ENCODE measurements at places on chromosomes 5 and 9.

GRCh38 chr5:142283304-142283703, 41.5 kb downstream of the SPRY4 start:
- DNase-seq = no peak

- DNase-seq = no peak
These were observed 73.9 kb downstream of the ADAMTS2 start for GRCh38 chr5:179271428-179271734.

DNA sequence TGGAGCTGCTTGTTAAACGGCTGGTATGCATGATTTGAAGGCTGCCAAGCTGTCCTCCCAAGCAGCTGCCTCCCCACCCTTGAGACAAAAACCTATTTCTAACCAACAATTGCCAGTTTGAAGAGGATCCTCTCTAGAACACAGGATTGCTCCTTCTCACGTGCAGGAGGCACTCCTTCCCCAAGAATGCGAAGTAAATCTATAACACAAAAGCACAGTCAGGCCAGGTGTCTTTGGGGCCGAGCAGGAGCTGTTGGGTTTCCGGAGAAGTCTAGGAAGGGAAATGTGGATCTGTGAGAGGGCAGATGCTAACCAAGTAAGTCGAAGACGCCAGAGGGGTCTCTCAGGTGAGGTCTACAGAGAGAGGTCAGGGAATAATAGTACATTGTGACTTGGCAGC, 35.4 kb upstream of the GNPDA1 start:
- no peak for DNase-seq

- no peak for DNase-seq
These were observed 69.5 kb downstream of the GTF3C4 start for GRCh38 chr9:132739710-132740310.

DNA sequence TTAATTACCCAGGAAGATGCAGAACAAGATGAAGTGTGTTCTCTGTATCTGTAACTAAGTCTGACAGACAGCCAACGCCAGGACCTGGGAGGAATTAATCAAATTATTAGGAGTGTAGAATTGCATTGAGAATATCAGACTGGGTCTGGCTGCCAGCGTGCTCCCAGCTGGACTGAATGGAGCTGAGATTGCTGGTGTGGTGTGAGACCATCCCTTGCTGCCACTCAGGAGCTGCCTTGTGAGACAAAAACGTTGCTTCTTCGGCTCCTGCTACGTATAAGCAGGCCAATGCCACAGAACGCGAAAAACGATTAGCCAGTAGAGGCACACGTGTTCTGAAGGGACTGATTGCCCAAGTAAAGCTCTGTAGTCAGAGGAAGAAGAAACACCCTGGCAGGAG, 66.8 kb downstream of the AMBP start:
- no peak for DNase-seq

GRCh38 chr9:126057121-126057825, 269.4 kb upstream of the MVB12B start:
- DNase-seq = no peak

- no peak for DNase-seq
These were observed 26.5 kb downstream of the PPP2R2B start for GRCh38 chr5:146852089-146852488.

DNA sequence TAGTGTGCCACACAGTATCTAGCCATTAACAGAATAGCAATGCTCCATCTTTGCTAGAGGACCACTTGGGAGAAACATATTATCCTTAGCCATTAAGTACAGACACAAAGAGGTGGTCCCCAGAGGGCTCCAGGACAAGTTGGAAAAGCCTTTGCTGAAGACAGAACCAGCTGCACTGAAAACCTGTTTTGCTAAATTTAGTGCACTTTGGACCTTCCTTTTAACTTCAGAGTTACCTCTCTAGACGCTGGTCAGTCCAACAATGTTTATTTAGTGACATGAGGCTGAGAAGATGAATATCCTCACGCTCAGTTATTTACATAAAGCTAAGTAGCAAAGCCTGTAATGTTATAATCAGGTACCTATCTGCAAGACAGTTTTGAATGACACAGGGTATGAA, 265.0 kb upstream of the ZNF608 start:
- DNase-seq = no peak

GRCh38 chr9:88782931-88783710, 208.1 kb upstream of the S1PR3 start:
- DNase-seq = peak; percentile 49

GRCh38 chr5:44511596-44511995, 122.4 kb upstream of the FGF10 start:
- no peak for DNase-seq

DNA sequence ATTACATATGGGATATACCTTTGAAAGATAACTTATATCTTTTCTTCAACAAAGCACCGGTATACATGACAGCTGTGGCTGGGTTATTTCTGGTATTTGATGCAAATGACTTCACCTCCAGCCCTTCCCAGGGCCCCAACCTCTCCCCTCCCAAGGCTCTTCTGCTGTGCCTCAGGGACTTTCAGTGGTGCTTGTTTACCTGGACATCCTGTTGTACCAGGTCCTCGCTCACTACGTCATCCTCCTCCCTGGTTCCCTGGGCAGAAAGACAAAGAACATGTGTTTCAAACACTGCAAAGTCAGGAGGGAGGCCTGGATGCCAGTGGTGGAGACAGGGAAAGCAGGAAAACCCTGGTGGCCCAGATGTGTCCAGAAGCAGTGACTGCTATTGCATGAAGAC, 23.4 kb downstream of the ANXA6 start:
- DNase-seq = no peak

- DNase-seq = peak; percentile 55
These were observed 19.8 kb upstream of the NUDT12 start for GRCh38 chr5:103582364-103582763.

DNA sequence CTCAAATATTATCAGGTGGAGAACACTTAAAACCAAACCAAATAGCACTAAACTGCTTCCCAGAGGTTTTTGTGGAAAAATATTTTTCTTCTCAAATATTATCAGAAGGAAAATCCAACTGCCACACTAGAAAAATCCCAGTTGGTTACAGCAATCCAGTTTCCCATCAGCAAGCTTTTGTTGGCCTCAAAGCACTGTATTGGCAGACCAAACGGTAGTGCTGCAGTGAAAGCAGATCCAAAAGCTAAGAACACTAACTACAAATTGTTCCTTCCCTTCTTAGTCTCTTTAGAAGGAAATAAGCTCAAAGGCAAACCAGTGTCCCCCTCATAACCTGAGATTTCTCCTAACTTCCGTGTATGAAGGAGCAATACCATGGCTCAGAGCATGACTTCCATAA, 105.3 kb downstream of the TRIM36 start:
- DNase-seq = no peak

DNA sequence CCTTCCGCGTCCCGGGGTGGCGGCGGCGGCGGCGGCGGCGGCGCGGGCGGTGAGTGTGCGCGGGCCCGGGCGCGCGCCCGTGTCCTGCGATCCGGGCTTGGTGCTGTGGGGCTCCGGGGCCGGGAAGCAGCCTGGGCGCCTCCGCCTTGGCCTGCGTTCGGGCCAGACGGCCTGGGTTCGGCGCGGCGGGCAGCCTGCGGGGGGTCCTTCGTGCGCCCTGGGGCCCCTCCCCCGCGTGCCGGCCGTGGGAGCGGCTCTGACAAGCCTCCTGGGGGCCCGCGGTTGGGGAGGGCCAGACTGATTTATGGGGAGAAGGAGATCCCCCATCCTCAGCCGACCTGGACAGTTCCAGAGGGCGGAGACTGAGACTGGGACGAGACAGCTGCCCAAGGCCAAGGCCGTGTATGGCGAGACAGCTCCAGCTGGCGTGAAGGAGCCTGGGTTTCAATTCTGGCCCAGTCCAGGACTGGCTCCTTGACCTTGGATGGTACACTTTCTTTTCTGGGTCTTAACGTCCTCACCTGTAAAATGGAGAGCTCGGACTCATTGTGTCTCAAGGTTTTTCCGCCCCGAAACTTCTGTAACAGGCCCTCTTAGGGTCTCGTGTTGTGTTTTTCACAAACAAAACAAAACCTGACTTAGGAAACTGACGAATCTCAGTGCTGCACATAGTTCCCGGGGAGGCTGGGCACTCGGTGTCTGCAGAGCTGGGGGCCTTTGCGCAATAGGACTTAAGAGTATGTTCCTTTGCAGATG, 603 bp downstream of the TMEM268 start:
- peak; percentile 53 for DNase-seq

DNA sequence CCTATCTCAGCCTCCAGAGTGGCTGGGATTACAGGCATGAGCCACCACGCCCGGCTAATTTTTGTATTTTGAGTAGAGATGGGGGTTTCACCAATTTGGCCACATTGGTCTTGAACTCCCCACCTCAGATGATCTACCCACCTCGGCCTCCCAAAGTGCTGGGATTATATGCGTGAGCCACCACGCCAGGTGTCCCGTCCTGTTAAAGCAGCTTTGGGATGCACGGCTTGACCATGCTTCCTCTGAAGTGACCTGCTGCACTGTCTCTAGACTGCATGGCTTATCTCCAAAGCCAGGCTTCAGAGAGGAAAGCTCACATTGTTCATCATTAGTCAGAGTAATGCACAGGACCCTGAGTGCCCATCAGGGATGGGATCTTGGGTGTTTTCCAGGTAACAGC, 45.4 kb downstream of the SEMA4D start:
- no peak for DNase-seq

DNA sequence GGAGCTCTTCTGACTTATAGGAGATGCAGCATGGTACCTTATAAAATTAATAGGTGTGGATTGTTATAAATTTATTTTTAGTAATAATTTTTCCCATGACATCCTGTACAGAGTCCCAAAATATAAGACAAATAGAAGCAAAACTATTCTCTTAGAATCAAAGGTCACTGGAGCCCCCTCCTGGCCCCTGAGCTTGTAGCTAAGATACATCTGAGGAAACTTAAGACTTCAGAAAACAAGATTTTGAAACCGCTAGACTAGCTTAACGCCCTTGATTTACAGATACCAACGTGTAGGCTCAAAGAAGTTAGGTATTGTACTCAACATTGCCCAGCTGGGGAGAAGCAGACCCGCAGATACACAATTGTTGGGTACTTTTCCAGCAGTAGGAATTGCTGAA, 45.7 kb upstream of the KCNN2 start:
- no peak for DNase-seq
